ENCODE measurements at places on chromosomes 7 and 10.

GRCh38 chr7:13933091-13933490, 56.4 kb downstream of the ETV1 start:
- no peak for DNase-seq

GRCh38 chr7:78542541-78542940, 744.0 kb downstream of the PHTF2 start:
- no peak for DNase-seq

DNA sequence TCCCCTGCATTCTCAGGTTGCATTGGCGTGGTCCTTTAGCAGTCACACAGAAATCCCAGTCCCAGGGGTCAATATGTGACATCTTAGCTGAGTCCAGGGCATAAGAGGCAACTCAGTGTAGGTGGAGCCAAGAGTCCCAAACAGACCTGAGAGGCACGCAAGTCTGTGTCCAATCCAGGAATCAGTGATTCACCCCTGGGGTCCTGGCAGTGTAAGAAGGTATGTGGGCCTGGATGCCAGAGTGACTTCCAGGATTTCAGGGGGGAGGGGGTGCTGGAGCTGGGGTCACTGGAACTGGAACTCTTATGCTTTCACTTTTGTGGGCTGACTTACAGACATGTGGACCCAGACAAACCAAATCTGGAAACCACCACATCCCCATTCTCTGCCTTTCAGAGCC, 26.8 kb downstream of the FRMPD2 start:
- no peak for DNase-seq

GRCh38 chr7:99996755-99997544, 18.4 kb upstream of the ZKSCAN1 start:
- DNase-seq = no peak

DNA sequence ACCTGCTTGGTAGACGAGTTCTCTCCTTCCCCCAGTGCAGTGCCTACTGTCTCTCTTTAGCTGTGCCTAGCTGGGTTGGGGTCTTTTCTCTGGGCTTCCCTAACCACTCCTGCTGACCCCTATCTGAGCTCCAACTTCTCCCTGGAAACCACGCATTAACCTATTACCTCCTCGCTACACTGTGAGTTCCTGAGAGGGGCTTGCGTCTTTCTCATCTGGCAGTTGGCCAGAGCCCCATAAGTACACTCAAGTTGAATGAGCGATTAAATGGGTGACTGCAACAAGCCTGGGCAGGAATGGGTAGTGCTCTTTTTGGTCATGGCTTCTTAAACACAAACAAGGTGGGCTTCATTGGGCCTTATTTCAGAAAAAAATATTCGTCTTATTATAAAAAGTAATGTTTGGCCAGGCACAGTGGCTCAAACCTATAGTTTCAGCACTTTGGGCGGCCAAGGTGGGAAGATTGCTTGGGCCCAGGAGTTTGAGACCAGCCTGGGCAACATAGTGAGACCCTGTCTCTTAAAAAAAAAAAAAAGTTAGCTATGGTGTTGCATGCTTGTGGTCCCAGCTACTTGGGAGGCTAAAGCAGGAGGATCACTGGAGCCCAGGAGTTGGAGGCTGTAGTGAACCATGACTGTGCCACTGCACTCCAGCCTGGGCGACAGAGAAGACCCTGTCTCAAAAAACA, 41.4 kb downstream of the SYPL1 start:
- no peak for DNase-seq

- DNase-seq = no peak
Observed at GRCh38 chr7:129252128-129252527, 27.3 kb downstream of the AHCYL2 start.
